ENCODE measurements at places on chromosomes 16 and 17. TPM values are rescaled to one million over a fixed set of nuclear protein-coding genes. Genes with fewer than 3 reads are reported as not detected.
A peak's percentile ranks its signal among the peaks of the same experiment; 100 is the strongest.

Gene LGALS9B
- total RNA-seq = not detected

- no peaks in the 10 kb centered on the region for H3K4me1 ChIP-seq
- no peaks in the 10 kb centered on the region for H3K27me3 ChIP-seq
- DNase-seq = no peak
- no peak overlapping the region for H3K4me3 ChIP-seq
- H3K27ac ChIP-seq = no peak overlapping the region
Observed at GRCh38 chr17:50920891-50921586, 54.9 kb upstream of the TOB1 start.

DNA sequence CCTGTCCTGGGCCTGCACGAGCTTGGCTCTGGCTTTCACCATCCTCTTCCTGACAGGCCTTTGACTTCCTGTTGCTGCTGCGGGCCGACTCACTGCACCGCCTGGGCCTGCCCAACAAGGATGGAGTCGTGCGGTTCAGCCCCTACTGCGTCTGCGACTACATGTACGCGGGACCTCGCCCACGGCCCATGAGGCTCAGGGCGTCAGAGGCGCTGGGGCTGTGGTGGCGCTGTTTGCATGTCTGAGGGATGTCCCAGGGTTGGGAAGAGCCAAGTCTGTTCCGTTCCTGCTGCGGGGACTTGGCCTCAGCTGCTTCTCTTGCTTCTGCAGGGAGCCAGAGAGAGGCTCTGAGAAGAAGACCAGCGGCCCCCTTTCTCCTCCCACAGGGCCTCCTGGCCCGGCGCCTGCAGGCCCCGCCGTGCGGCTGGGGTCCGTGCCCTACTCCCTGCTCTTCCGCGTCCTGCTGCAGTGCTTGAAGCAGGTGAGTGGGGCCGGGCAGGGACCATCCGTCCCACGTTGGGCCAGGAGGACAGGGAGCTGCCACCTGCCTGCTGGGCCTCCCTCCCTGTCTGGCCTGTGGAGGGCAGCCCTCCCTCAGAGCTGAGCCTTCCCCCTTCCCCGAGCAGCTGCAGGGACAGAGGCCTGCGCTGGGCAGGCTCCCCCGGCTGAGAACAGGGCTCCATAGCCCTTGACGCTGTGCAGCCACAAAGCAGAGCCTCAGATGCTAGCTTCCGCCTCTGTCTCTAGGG, 23.8 kb downstream of the TSC2 start:
- no peak overlapping the region for H3K27ac ChIP-seq
- no peaks in the 10 kb centered on the region for H3K36me3 ChIP-seq
- DNase-seq = no peak

DNA sequence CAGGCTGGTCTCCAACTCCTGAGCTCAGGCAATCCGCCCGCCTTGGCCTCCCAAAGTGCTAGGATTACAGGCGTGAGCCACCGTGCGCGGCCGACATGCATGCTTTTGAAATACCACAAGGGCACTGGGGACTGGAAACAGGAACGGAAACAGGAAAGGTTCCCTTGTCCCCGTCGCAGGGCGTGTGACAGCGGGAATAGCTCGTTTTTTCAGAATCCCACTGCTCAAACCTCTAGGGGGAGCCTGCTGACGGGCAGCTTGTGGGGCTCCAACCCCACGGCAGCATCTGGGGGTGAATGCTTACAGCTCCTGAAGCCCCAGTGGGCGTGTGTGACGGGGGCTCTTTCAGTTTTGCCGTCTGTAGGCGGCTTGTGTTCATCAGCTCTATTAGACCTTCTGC, 18.8 kb upstream of the ASGR2 start:
- no peak overlapping the region for H3K4me3 ChIP-seq
- no peak overlapping the region for H3K27ac ChIP-seq
- DNase-seq = no peak
- no peaks in the 10 kb centered on the region for H3K4me1 ChIP-seq
- H3K27me3 ChIP-seq = no peaks in the 10 kb centered on the region
- no peaks in the 10 kb centered on the region for H3K36me3 ChIP-seq

DNA sequence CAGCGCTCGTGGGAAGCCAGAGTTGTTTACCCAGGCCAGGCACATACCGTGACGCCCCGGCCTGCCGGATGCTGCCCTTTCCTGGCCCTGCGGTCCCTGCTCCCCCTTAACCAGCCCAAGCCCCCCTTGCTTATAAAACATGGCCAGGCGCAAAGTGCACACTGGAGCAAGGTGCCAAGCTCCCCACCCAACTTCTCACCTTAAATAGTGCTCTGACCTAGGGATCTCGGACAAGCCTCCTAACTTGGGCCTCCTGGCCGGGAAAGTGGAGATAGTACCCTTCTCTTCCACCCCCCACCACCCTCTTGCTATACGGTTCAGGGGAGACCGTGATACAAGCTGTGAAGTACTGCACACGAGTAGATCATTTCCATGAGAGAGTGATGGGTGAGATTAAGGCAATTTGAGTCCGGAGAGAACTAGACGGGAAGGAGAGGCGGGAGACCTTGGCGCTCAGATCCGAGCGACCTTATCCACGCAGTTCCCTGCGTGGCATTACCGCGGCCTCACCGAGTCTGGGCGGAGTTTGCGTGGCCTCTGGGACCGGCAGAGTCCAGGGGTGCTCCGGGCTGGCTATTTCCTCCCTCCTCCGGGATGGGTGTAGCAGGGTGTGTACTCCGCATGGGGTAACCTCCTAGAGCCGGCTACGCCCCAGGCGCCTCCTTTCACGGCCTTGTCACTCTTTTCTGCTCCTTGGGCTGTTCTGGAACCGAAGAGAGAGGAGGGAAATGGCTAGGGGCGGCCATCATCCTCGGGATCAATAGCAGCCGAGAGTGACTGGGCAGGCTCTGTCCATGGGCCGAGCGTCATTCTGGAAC, 4.4 kb upstream of the LHX1 start:
- no peaks in the 10 kb centered on the region for H3K4me1 ChIP-seq
- DNase-seq = no peak
- no peak overlapping the region for H3K4me3 ChIP-seq

- no peak for DNase-seq
- H3K36me3 ChIP-seq = no peaks in the 10 kb centered on the region
- peaks cover 14% of the 10 kb centered on the region for H3K27me3 ChIP-seq
- no peak overlapping the region for H3K27ac ChIP-seq
- H3K4me3 ChIP-seq = no peak overlapping the region
Observed at GRCh38 chr16:1980030-1980769, 1.1 kb downstream of the NOXO1 start.

- H3K4me1 ChIP-seq = peaks cover 3% of the 10 kb centered on the region
- H3K36me3 ChIP-seq = no peaks in the 10 kb centered on the region
- H3K27me3 ChIP-seq = no peaks in the 10 kb centered on the region
- peak overlapping the region; percentile 88 for H3K27ac ChIP-seq
- no peak for DNase-seq
Observed at GRCh38 chr17:47692895-47693730, 848 bp upstream of the TBKBP1 start.

Gene PCTP
- 18.8 TPM for total RNA-seq

DNA sequence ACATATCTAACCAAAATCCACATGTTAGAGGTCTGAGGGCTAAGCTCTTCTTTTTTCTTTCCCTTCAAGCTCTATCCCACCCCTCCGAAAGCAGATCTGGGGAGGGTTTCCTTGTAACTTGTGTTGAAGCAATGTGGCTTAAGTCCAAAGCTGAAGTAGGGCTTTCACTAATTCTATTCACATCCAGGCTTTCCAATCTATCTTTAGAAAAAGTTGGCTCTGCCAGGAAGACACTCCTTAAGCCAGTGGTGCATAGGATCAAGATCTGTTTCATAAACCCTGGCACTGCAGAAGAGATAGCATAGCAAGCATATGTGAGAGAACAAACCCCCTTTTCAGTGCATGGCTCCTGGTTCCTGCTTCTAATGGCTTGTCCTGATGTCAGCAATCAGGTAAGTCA, 34.9 kb upstream of the DHX40 start:
- no peaks in the 10 kb centered on the region for H3K36me3 ChIP-seq

Gene NAGPA
- total RNA-seq = 11.3 TPM

- H3K27ac ChIP-seq = no peak overlapping the region
- no peaks in the 10 kb centered on the region for H3K27me3 ChIP-seq
- no peaks in the 10 kb centered on the region for H3K4me1 ChIP-seq
- no peak for DNase-seq
- no peak overlapping the region for H3K4me3 ChIP-seq
Observed at GRCh38 chr16:25838724-25839186, 147.0 kb downstream of the HS3ST4 start.

Gene SAMD14
- 2.3 TPM for total RNA-seq

Gene CA7
- total RNA-seq = not detected

DNA sequence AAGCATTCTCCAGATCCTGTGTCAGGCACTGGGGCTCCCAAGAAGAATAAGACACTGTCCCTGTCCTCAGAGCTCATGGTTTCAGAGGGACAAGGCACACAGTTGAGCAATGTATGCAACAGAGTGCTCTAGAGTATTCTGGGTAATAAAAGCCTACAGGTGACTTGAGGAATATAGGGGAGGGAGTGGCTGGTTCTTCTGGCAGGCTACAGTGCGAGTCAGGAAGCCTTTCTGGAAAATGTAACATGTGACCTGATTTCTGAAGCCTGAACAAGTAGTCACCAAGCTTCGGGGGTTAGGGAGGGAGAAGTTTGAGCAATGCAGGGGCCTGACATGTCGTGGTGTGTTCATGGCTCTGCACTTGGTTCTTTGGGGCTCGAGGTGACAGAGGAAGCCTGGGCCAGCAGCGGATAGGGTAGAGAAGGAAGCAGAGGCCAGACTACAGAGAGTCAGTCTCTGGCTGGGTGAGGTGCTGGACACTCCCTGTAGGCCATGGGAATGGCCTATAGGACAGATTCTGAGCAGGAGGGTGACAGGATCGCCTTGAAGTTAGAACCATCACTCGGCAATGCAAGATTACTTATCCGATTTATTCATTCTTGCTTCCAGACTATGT, 16.0 kb upstream of the LRRC75A start:
- H3K4me1 ChIP-seq = no peaks in the 10 kb centered on the region
- H3K27ac ChIP-seq = no peak overlapping the region
- DNase-seq = no peak
- no peak overlapping the region for H3K4me3 ChIP-seq

Gene KRTAP9-8
- total RNA-seq = not detected

Gene PRSS53
- total RNA-seq = under 0.01 TPM

Gene PYY
- not detected for total RNA-seq

DNA sequence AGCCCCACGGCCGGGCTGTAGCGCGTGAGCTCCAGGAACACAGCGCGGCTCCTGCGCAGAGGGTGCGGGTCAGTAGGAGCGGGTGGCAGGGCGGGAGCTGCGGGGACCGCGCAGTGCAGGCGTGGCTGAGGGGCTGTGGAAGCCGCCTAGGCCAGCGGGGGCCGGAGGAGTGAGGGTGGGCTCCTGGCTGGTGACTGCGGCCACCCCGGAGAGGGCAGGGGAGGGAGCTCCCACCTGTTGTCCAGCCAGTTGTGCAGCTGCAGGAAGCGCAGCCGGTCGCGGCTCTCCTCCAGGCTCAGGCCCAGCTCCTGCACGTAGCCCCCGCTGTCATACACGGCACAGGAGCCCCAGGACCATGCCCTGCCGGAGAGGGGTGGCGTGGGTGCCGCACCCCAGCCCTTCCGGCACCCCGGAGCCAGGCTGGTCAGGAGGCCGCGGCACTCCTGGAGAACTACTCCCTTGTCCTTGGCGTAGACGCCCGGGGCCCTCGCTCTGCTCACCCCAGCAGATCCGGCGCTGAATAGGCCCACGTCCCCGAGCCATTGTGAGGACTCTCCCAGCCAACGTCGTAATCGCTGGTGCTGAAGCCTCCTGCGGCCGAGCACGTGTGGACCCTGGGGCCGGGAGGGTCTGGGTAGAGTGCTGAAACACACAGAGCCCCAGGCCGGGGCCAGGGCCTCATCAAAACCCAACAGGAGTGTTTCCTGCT, 43.9 kb downstream of the TSC2 start:
- H3K27me3 ChIP-seq = no peaks in the 10 kb centered on the region
- H3K4me3 ChIP-seq = no peak overlapping the region
- H3K27ac ChIP-seq = no peak overlapping the region

DNA sequence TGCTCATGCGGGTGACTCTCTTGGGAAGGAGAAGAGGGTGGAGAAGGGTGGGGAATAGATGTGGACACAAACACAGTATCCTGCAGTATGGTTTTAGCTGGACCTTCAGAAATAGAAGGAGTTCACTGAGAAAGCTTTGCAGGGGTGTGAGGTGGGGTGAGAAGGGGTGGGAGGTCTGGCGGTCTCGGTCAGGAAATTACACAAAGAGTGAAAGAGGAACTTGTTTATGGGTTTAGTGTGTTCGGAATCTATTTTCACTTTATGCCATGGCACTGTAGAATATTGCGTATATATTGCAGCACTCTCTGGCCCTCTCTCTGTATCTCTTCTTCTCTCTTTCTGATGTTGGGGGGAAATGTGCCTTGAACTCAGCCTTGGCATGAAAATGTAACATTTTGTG, 148.2 kb upstream of the GOT2 start:
- no peak overlapping the region for H3K4me3 ChIP-seq
- H3K27me3 ChIP-seq = no peaks in the 10 kb centered on the region
- no peak overlapping the region for H3K27ac ChIP-seq
- no peak for DNase-seq
- H3K4me1 ChIP-seq = no peaks in the 10 kb centered on the region
- H3K36me3 ChIP-seq = no peaks in the 10 kb centered on the region

- no peaks in the 10 kb centered on the region for H3K36me3 ChIP-seq
- H3K4me3 ChIP-seq = no peak overlapping the region
- no peaks in the 10 kb centered on the region for H3K4me1 ChIP-seq
Observed at GRCh38 chr16:77117707-77118106, 73.3 kb upstream of the MON1B start.

DNA sequence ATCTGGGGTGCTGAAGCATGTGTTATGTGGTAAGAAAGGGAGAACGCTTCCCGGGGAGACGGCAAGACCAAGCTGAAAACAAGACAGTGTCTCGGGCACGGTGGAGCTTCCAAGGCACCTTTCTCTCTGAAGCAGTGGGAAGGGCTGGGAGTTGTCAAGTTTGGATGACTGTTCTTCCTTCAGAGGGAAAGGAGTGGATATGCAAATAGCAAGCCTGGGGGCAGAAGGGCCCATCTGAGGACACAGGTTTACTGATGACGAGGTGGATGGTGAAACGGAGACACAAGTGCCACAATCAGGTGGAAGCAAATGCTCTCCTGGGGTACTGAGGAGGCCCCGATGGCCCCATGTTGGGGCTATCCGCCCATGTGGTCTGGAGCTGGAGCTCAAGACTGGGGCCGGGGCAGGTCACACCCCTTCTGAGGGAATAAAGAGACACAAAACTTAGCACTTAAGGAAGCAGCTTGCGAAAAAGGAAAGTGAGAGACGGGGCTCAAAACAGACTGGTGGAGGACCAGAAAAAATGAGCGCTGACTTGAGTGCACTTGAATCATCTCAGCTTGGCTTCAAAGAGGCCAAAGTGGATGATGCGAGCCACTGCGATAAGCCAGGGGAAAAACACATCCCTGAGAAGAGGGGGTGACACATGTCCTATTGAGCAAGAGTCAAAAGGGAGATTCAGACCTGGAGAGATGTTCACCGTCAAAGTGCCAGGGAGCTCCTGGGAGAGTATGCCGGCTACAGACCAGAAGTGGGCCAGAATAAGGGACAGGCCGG, 34.8 kb upstream of the MTSS2 start:
- peaks cover 8% of the 10 kb centered on the region for H3K4me1 ChIP-seq
- H3K27ac ChIP-seq = no peak overlapping the region
- H3K4me3 ChIP-seq = no peak overlapping the region
- H3K27me3 ChIP-seq = no peaks in the 10 kb centered on the region
- H3K36me3 ChIP-seq = no peaks in the 10 kb centered on the region

Measured in uterus (tissue), 4 donors.